Activated CD8-positive, alpha-beta memory T cell treated with anti-CD3 and anti-CD28 coated beads for 1 hour (primary cell): ENCODE measurements at places on chromosomes 6 and 20.

DNA sequence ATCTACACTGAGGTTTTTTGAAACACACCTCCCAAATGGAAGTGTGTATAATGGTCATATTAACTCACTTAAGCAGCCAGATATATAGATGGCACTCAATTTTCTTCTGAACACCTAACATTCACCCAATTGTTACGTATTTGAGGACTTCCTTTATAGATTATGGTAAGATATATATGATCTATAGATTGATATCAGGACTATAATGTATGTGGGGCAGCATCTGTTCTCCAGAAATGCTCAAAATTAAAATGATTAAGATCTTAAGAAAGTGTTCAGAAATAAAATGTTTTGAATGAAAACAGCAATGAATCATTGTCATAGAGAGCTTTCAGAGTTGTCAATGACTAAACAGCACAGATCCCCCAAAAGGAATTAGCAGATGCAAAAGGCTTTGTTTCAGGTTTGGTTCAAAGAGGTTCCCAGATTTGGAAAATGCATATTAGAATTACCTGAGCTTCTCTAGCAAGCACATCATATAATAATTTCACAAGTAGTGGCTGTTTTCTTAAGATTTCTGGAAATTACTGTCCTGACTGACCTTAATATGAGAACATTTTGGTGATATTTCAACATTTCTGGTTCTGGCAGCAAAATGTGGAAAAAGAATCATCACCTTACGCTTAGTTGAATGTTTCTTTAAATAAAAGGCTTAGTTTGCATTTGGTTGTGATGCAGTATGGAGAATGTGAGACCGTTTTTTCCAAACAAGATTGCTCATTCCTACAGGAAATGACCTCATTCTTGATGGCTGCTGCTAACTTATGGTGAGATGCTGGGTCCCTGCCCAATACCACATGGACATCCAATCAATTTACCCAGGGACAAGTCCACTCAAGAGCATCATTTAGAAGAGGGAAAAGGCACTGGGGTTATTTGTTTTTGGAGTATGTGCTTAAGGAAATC lies 31.5 kb downstream of the TRAF3IP2 start:
- DNase-seq: no peak

- no peak for DNase-seq
Measured at GRCh38 chr6:22699151-22699550, 129.8 kb downstream of the HDGFL1 start.

DNA sequence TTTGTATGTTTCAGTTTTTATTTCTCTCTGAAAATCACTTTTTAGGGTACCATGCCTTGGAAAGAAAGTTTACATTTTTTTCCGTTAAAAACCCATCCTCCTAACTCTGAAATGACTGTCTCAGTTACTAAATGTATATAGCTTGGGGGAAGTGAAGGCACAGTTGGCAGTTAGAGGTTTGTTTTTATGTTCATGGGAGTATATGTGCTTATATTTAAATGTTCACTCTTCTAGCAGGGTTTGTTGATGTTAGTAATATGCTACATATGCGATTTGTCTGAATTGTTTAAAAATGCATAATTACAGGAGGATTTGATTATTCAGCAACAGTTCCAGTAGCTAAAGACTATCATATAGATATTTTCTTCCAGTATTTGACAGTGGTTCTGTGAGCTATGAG lies 31.1 kb downstream of the CDKAL1 start:
- no peak for DNase-seq

- DNase-seq: no peak
Measured at GRCh38 chr6:108039681-108040080, 34.9 kb downstream of the OSTM1 start.

- DNase-seq: no peak
Measured at GRCh38 chr6:113102761-113103160, 754.4 kb upstream of the MARCKS start.

DNA sequence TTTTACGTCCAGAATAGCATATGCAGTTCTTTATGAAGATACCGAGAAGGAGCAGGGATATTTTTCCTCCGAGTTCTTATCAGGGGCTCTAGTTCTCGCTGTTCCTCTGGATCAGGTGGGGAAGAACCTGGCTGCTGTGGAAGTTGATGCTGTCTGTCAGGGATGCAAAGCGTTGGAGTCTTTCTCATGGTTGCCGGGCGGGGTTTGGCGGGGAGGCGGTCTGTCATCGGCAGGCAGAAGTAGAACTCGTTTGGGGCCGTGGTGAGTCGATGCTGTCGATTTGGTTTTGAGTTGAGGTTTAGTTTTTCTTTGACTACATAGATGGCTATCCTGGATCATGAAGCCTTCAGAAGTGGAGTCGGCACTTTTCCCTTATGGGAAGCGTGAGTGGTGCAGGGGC lies 691.2 kb downstream of the QKI start:
- DNase-seq: no peak

GRCh38 chr6:167580619-167580911 lies 246.1 kb upstream of the AFDN start:
- no peak for DNase-seq

DNA sequence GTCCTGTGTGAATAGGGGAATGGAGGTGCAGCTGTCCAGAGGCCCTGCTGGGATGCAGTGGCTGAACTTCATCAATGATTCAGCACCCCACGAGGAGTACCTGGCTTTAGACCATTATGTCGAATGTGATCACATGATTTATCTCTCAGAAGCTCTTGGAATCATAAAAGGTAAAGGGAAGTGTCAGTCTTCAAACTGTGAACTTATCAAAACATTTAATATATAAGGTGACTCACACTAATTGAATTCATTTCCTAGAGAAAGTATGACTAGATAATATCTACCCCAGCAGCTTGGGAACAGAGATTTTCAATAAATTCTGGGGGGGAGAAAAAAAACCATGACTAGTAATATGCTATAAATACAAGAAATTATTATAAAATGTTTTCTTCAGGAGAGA lies 29.5 kb downstream of the ALDH8A1 start:
- DNase-seq: no peak
